ENCODE measurements at places on chromosomes 11 and 22. TPM values are rescaled to one million over a fixed set of nuclear protein-coding genes. Genes with fewer than 3 reads are reported as not detected.

DNA sequence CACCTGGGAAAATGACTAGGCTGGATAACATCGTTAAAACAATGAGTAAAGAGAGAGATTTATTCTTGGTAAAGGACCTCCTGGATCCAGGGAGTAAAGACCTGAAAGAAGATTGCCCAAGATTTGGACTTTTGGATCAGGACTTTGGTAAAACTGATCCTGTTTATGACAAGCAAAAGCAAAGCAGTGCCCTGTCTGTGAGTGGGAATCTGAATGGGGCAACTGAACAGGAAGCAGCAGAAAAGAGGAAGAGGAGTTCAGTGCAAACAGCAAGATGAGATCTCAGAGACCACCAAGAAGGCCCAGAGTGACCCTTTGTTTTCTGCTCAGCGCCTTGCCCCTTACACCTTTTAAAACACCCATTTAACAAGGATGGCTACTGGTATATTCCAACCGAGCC lies 122.0 kb downstream of the VPREB1 start:
- no peak for DNase-seq

The ROBO4 gene
- 27.6 TPM for total RNA-seq

The LRRC55 gene
- 0.51 TPM for total RNA-seq

The KLHL35 gene
- 0.68 TPM for total RNA-seq

The RAB6A gene
- total RNA-seq: 97.1 TPM

- DNase-seq: peak; percentile 91
Observed at GRCh38 chr11:68890490-68891231, 13.0 kb downstream of the MRPL21 start.

- no peak for DNase-seq
Observed at GRCh38 chr11:64096835-64097234, 61.1 kb downstream of the FLRT1 start.

The PPP6R3 gene
- 83.5 TPM for total RNA-seq

GRCh38 chr11:62054484-62055121 lies 69.2 kb upstream of the INCENP start:
- no peak for DNase-seq

DNA sequence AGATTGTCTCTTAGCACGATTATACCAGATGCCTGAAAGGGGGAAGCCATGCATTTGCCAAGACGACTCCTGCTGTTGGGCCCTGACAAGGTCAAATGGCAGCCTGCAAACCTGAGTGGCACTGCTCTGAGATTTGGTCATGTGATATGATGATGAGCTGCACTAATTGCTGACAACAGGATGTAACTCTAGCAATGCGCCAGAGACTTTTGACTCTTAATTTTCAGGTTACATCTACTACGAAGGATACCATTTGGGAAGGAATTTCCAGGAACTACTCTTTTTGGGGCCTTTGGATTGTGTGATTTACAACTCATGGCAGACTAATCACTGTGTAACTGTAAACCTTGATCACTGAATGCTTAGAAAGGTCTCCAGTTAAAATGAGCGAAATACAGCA lies 13.1 kb downstream of the TREH start:
- DNase-seq: no peak

The BEST1 gene
- total RNA-seq: 1.9 TPM

DNA sequence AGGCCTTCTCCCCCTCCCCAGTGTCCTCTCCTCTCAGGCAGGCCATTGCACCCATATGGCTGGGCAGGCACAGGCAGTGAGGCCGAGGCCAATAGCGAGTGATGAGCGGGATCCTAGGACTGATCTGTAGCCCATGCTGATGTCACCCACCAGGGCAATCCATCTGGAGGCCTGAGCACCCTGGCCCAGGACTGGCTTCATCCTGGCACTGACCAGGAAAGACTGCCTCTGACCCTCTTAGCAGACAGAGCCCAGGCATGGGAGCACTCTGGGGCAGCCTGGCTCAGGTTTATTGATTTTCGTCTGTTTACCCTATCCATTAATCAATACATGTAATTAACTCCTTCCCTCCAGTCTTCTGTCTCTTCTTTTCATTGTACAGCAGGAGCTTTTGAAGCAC lies 5.1 kb upstream of the TIRAP start:
- DNase-seq: no peak

GRCh38 chr22:43572710-43573109 lies 160.9 kb downstream of the MPPED1 start:
- DNase-seq: no peak

- no peak for DNase-seq
Observed at GRCh38 chr11:106249617-106250239, 172.3 kb downstream of the AASDHPPT start.

Data from Right ventricle myocardium inferior (tissue), 1 donor.